ENCODE measurements at places on chromosomes 3 and 15. TPM values are rescaled to one million over a fixed set of nuclear protein-coding genes. Genes with fewer than 3 reads are reported as not detected.

GPR62 gene
- total RNA-seq, result not detected

FSTL1 gene
- 20.7 TPM for total RNA-seq

GRCh38 chr3:144058713-144059112 lies 87.1 kb downstream of the DIPK2A start:
- no peak for DNase-seq

DNA sequence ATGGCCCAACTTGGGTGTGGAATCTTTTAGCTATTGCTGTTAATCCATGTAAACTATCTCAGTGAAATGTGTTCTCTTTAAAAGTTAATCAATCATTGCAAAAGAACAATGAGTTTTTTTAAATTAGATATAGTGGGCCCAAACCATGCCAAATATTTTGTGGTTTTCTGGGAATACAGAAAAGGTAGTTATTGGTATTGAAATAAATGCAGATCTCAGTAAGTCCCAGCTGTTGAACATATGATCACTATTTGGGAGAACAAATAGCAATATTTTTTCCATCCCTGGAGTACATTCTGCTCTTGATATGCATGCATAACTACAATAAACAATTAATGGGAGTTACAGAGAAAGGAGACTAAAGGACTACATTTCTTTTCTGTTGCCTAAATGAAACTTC lies 36.0 kb upstream of the LEKR1 start:
- DNase-seq, result no peak

DNA sequence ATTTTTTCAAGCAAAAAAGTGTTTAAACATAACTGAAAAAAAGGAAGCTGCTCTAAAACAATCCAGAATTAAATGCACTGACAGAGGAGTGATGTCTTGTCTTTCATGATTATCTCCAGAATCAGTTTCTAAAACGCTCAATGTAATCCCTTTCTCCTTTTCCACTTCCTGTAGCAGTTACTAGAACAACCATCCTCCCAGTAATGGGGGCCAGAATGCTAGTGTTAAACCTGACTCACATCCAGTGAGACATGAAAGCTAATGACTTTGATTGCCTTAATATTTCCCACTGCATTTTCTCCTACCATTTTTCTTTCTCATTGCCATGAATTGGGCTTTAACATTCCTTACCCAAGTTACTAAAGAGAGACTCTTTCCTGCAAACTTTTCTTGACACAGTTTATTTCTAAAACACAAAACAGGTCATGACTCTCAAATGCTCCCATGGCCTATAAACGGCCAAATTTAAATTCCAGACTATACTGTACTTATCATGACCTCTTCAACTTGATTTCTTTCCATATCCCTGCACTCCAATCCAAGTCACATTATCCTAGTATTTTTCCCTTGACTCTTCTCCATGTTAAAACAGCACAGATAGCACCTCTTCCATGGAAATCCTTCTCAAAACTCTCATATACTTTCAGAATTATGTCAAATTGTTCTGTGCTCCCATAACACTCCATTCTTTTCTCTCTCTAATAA lies 341.4 kb downstream of the NAALADL2 start:
- no peak for DNase-seq

DNA sequence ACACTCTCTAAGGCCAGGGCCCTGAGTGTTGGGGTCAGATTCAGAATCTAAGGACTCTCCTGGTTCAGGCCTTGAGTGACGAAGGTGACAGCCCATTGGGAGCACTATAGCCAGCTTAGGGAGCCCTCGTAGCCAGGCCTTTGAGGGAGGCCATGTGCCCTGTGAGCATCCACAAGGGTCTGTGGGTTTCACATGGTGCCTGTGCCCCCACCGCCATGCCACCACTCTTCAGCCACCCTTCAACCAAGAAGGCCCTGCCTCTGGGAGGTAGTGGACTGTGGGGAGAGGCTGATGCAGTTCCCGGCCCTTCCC lies 37.5 kb downstream of the TSPAN3 start:
- DNase-seq, result no peak

- no peak for DNase-seq
Observed at GRCh38 chr15:77578641-77579372, 53.9 kb downstream of the LINGO1 start.

DNA sequence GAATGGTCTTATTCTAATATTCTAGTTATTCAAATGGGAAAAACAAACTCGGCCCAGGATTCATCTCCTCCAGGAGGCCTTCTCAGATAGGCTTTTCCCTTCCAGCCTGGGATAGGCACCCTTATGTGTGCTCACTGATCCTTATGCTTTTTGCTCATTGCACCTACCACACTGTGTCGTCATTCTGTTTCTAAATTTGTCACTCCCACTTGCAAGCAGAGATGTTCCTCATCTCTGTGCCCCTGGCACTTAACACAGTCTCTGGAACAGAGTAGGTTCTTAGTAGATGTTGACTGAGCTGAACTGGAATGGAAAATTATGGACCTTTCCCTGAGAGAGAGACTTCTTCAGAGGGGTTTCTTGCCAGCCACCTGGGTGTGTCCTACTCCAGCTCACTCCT lies 18.7 kb upstream of the SPG11 start:
- DNase-seq, result no peak

CCDC13 gene
- 2.3 TPM for total RNA-seq
